ENCODE measurements at places on chromosomes 4 and X.

DNA sequence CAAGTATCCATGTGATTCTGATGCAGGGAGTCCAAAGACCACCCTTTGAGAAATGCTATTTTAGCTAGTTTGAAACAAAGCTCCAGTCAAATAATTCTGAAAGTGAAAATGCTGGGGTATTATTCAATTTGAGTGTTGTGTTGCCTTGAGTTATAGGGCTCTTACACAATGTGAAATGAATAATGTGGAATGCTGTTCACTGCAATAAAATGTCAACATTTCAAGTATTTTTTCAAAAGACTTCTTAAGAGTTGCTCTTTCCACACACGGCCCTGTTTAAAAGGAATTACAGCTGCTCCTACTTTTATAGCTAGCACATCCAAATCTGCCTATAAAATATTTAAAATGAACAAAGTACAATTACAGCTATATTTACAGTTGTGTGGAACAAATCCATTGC, 27.5 kb upstream of the PLS3 start:
- no peak for DNase-seq

GRCh38 chr4:158968961-158969360, 133.9 kb upstream of the RAPGEF2 start:
- no peak for DNase-seq

DNA sequence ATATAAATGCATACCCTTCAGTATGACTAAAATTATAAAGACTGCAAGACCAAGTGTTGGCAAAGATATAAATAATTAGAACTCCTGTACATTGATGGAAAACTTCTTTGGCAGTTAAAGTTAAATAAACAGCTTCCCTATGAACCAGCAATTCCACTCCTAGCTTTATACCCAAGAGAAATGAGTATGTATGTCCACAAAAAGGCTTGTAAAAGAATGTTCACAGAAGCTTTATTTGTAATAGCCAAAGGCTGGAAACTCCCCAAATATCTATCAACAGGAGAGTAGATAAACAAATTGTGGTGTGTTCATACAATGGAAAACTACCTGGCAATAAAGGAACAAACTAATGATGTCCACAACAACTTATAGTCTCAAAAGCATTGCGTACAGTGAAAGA, 184.8 kb downstream of the AMELX start:
- DNase-seq = no peak

GRCh38 chrX:8868906-8869305, 67.7 kb upstream of the FAM9A start:
- DNase-seq = no peak

GRCh38 chrX:20693078-20693477, 426.4 kb upstream of the RPS6KA3 start:
- no peak for DNase-seq

DNA sequence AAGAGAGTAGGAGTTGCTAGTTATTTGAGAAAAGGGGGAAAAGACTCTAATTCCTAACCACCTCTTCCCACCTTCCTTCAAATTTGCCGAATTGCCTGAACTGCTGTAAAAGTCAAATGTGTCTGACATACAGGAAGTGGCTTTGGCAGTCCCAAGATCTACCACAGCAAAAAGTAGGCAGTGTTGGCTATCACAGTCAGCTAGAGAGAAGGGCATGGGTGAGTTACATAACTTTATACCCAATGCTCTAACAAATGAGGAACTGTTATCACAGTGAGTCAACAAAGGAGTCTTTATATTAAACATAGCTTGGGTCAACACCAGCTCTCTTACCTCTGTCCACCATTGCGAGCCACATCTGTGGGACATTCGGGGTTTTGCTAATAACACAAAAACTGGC, 2.4 kb upstream of the MBNL3 start:
- DNase-seq = no peak

- DNase-seq = no peak
Observed at GRCh38 chr4:102318105-102318504, 27.2 kb downstream of the SLC39A8 start.

DNA sequence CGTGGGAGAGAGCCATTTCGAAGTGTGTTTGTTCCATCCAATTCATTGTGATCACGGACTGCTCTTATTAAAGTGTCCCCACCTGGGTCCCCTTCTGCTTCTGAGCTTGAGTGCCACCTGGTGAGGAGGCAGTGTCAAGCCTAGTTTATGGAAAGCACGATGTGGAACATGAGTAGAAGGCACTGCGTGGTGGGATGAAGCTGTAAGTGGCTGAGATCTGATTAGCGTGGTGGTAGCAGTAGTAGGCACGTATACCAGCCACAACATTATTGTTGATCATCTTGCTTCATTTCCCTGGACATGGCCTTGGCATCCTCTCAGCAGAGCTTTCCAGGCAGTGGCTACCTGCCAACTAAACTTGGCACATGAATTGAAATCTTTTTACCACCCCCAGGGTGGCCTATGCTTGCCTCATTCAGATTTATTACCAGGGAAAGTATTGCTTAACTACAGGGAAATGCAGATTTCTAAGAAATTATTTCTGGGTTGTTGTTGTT, 46.4 kb downstream of the GPAT3 start:
- DNase-seq = no peak

GRCh38 chrX:40933132-40933705, 152.0 kb upstream of the USP9X start:
- no peak for DNase-seq

DNA sequence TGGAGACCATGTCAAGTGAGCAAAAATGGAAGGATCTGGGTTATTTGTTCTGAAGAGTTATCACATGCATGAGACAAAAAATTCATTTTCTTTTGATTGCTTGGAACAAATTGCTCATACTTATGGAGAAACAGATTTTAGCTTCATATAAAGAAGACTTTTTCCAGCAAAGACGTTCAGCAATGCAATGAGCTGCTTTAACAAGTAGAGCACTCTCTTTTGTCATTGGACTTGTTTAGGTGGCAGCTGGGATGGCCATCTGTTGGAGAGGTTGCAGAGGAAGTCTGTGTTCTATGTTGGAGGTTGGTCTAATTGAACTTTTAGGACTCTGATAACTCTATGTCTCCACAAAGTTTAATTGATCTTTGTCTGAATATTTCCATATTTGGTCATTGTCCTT, 19.9 kb upstream of the CEP135 start:
- DNase-seq = no peak

- no peak for DNase-seq
Observed at GRCh38 chrX:11430271-11430670, 137.1 kb downstream of the AMELX start.

DNA sequence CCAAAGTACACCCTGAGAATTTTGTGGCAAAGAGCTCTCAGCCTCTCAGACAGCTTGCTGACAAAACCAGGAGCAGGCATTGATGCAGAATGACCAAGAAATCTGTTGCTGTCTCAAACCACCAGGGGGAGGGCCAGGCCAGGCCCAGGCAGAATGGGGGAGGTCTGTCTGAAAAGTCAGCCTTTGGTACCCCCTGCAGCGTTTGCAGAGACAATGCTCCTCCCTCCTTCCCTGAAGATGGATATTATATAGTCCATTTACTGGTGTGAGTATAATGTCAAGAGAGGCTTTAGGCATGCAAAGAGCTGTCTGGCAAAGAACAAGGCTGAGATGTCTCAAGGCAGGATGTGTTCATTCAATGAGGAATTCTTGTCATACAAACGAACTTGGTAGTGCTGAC, 52.9 kb upstream of the TRPC5OS start:
- no peak for DNase-seq

DNA sequence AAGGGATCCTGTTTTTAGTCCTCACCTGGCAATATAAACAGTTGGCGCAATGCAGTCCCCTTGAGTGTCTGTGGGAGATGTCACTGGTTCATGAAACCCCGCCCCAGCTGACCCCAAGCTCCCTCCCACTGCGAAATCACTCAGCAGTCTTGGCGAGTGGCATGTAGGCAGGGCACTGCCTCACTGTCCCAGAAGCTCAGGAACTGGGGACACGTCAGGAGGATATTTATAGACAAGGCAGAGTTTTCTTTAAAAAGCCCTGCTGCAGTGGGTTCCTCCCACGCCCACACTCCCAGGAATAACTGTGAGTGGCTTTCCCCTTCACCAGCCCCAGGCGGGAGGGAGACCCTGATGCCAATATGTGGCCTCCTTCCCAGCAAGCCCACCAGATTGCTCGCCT, 44.3 kb upstream of the PPP2R2C start:
- DNase-seq = no peak

- DNase-seq = no peak
Observed at GRCh38 chrX:137823257-137823656, 257.3 kb downstream of the ZIC3 start.

- no peak for DNase-seq
Observed at GRCh38 chrX:151801980-151802379, 67.4 kb downstream of the CNGA2 start.

- peak; percentile 17 for DNase-seq
Observed at GRCh38 chrX:54495814-54496516, at the start of gene FGD1. TSS of gene FGD1 (minus strand) at chrX:54496234. CDS start at chrX:54495432, 802 bp downstream.

GRCh38 chr4:11534623-11535302, 106.1 kb upstream of the HS3ST1 start:
- no peak for DNase-seq

DNA sequence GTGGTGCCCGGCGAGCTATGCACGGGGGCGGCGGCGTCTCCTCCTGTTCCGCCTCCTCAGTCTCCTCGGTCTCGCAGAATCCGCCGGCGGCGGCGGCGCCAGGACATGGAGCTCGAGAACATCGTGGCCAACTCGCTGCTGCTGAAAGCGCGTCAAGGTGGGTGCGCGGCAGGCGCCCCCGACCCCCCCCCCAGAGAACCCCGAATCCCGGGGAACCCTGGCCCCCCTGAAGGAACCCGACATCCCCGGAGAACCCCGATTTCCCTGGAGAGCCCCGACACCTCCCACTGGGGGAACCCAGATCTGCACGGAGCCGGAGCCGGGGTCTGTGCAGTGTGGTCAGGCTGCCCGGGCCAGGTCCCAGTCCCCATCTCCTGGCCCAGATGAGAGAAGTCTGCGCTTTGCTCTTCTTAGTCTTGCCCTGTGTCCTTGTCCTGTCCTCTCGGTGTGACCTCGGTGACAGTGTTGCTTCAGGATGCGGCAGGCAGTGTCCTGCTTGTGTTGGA, 648 bp downstream of the GRK4 start:
- no peak for DNase-seq

GRCh38 chrX:134718966-134719317, 60.7 kb upstream of the PLAC1 start:
- no peak for DNase-seq

- DNase-seq = no peak
Observed at GRCh38 chr4:186727169-186727976, 3.7 kb upstream of the FAT1 start.

GRCh38 chrX:149453906-149454822, 50.9 kb downstream of the IDS start:
- no peak for DNase-seq

DNA sequence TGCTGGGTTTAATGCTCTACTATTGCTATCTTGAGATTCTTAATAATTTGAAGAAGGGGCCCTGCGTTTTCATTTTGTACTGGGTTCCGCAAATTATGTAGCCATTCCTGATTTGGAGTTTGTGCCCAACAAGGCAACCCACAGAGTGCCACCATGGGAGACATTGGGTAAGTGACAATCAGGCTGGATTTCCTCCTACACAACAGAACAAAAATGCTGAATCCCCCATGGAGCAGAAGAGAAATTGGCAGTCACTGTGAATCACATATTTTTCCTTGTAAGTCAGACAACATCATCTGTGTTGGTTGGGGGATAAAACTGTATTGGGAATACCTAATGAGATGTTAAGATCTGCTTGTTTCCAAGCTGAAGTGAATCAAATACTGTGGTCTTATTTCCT, 80.9 kb downstream of the CNGA2 start:
- DNase-seq = no peak

- no peak for DNase-seq
Observed at GRCh38 chrX:108131471-108131870, 39.9 kb downstream of the ATG4A start.

- DNase-seq = no peak
Observed at GRCh38 chrX:41003506-41004270, 81.6 kb upstream of the USP9X start.

- no peak for DNase-seq
Observed at GRCh38 chr4:123193802-123194367, 202.7 kb upstream of the SPRY1 start.

- no peak for DNase-seq
Observed at GRCh38 chr4:185481401-185481800, 9.9 kb upstream of the CCDC110 start.

DNA sequence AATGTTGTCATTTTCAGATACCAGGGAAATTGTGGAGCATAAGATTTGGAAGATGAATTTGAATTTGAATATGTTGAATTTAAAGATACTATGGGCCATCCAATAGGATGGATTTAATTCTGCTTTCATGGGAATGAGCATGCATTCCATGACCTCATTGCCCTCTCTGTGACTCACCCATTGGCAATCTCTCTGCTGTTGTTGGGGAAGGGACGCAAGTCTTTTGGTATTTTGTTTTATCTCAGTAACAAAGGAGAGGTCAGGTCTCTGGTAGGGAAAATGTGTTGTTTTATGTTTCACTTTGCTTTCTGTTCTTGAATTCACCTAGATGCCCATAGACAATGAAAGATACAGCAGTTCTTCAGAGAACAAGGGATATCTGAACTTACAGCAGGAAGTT, 42.1 kb upstream of the MAGEA4 start:
- DNase-seq = no peak

GRCh38 chr4:144962300-144962699, 135.7 kb downstream of the ANAPC10 start:
- DNase-seq = no peak

GRCh38 chrX:37942170-37942569, 64.2 kb upstream of the SYTL5 start:
- DNase-seq = no peak

All from activated T-cell treated with anti-CD3 and anti-CD28 coated beads for 4 hours (primary cell).